Stimulated activated CD8-positive, alpha-beta memory T cell treated with anti-CD3 and anti-CD28 coated beads, Interleukin-7, amount 100 ng/mL, for 24 hours (primary cell): ENCODE measurements at places on chromosomes 2 and 18.

GRCh38 chr2:62687636-62688035 lies 17.9 kb upstream of the EHBP1 start:
- DNase-seq, result no peak

GRCh38 chr2:188965563-188965962 lies 8.6 kb upstream of the COL3A1 start:
- DNase-seq, result no peak

DNA sequence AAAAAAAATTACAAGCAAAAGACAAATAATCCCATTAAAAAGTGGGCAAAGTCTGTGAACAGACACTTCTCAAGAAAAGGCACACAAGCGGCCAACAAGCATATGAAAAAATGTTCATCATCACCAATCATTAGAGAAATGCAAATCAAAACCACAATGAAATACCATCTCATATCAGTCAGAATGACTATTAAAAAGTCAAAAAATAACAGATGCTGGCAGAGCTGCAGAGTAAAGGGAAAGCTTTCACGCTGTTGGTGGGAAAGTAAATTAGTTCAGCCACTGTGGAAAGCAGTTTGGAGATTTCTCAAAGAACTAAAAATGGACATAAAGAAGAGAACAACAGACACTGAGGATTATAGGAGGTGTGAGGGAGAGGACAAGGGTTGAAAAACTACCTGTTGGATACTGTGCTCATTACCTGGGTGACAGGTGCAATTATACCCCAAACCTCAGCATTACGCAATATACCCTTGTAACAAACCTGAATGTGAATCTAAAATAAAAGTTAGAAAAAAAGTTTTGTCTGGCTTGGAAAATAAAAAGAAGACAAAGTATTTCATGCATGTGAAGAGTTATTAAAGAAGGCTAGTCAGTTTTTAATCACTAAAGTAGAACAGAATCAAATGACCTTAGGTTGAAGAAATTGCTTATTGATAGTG lies 8.7 kb upstream of the ACSL3 start:
- DNase-seq, result no peak

DNA sequence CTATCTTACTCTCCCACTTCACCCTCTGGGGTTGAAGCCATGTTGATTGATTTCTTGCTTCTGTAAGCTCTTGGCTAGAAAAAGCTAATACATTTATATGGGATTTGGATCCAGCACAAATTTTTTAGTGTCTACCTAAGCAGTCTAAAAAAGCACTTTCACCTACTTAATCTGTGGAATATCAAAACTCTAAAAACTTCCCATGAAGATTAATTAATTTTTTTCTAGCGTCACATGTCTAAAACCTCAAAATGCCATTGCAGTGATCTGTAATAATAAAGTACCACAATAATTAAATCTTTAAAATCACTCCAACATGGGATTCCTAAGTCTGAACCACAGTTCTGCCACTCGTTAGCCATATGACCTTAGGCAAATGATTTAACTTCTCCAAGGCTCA lies 180.1 kb downstream of the EN1 start:
- no peak for DNase-seq

DNA sequence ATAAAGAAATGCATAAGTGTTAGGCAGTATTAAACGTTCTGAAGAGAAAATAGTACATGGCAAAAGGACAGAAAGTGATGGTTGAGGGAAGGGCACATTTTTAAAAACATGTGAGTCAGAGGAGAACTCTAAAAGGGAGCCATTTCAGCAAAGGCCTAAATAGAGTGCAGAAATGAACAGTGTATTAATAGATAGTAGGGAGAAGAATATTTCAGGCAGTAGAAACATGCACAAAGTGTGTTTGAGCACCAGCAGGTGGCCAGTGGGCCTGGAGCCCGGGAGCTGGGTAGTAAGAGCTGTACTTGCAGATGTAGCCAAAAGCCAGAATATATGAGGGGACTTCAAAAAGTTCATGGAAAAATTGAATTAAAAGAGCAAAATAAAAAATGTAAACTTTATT lies 288.1 kb upstream of the FIGN start:
- DNase-seq, result no peak

GRCh38 chr2:223465793-223466192 lies 136.4 kb downstream of the SCG2 start:
- no peak for DNase-seq

DNA sequence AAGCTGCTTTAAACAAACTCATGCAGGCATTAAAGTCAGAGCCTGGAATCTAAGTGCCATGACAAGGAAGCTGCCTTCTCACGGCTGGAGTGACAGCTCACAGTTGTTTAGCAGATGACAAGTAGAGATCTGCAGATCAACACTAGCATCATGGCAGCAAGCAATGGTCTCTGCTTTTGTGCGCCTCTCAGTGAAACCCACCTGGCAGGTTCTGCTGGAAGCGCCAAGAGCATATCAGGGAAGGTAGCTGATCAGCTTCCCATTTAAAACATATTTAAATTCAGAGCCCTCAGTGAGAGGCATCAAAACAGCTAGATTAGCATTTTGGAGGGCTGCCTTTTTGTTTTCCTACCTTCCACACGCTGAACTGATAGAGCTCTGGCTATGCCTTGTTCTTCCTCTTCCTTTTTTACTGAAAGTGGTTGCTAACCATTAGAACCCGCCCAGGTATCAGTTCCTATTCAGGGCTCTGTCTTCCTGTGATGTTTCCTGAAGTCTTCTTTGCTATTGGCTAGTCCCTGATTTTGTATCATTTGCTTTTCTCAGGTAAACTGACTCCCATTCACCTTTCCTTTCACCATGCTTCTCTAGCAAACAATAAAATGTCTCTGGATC lies 70.8 kb downstream of the TMEM200C start:
- no peak for DNase-seq

DNA sequence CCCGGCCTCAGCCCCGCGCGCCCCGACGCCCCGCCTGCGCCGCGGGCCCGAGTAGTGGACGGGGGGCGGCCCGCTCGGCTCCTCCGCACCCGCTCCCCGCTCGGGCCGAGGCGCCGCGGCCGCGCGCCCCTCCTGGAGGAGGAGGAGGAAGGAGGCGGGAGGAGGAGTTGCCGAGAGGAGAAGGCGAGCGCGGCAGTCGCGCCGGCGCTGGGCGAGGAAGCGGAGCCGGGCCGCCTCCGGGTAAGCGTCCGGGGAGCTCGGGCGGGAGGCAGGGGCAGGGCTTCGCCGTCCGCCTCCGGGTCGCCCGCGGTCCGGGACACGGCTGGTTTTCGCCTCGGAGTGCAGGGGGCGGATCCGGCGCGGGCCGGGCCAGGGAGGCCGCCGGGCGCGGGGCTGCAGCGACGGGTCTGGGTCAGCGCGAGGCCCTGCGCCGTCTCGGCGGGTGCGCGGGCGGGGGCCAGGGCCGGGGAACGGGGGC lies at the start of gene SOCS6:
SOCS6 (plus strand) TSS at position 195 of the 478 bp plus-strand sequence. CDS start 35,624 bp downstream, outside the sequence.
- DNase-seq, result peak; percentile 5

- no peak for DNase-seq
These were observed 38.5 kb downstream of the CYRIA start for GRCh38 chr2:16626997-16627605.

DNA sequence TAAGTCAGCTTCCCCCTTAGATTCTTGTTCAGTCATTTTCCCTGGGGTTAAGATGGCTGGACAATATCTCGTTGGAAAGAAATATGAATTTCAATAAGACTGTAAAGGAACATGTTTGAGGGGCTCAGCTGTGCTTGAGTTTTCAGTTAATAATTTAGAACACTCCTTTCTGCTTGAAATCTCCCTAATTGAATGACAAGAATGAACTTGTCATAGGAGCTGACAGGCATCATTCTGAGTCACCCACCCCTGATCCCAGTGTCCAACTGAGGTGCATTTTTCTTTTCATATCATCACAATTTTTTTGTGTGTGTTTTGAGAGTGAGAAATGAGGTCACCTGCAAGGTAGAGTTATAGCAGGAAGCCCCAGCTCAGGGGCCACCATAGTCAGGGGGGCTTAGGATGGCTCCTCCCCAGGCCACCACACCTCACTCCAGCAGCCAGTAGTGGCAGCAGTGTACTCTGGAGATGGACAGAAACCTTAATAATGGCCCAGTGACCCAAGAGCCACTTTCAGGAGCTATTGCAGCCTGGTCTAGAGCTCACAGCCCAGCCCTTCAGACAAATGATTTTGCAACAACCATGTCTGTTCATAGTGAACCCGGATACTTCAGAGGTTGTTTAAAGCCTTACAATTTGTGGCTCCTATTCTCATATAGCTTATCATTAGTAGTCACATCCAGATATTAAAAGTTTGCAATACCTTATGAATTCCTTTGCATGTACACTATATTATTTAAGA lies 174.5 kb downstream of the MAIP1 start:
- DNase-seq, result no peak

GRCh38 chr2:42844901-42845821 lies 52.8 kb upstream of the HAAO start:
- DNase-seq, result no peak

GRCh38 chr2:99747842-99748241 lies 258.0 kb upstream of the REV1 start:
- DNase-seq, result no peak

DNA sequence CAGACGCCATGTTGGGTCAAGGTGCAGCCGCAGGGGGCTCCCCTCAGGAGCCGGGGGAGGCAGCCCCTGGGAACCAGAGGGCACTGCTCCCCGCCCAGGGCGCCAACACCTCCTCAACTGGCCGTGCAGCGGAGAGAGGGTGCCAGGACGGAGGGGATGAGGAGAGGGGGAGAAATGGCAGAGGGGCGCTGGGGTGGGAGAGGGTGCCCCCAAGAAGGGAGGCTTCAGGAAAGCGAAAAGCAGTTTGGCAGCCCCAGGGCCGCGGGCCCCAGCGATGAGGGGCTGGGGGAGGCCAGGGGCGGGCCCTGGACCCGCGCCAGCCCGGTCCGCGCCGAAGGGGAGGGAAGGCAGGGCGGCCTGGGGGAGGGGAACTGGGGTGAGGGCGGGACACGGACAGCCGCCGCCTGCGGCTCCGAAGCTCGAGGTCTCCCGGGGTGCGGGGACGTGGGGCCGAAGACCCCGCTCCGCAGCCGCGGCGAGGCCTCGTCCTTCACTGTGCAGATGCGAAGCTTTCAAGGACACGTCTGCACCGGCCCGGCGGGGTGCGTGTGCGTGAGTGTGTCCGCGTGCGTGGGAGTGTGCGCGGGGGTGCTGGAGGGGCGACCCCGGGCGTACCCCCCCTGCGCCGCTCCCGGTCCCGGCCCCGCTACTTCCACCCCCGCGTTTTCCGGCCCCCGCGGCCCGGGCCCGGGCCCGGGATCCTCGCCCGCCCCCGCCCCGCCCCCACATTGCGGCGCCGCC lies 1.4 kb downstream of the DNMT3A start:
- no peak for DNase-seq

DNA sequence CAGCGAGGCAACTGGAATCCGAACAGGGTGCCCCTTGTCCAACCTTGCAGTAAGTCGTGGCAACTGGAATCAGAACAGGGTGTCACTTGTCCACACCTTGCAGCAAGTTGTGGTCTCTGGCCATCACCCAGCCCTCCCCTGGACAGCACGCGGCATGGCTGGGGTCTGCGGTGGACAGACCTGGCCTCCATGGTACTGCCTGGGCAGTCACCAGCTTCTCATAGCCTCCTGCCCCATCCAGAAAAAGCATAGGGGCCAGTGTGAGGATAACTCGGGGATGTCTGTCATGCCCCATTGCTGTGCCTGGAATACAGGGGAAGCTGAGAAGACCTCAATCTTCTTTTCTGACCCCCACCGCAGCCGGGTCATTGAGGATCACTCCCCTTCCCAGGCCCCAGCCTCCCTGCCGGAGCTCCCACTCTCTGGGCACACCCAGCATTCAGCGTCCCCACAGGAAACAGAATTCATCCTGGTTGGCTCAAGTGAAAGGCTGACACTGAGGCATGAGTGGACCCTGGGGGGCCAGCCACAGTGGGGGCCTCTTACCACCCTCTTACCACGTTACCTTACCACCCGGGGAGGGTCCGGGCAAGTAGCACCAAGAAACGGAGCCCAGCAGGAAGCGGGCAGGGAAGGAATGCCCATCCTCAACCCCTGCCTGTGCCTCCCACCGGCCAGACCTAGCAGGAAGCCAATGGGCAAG lies 68.0 kb upstream of the RAB6C start:
- no peak for DNase-seq

DNA sequence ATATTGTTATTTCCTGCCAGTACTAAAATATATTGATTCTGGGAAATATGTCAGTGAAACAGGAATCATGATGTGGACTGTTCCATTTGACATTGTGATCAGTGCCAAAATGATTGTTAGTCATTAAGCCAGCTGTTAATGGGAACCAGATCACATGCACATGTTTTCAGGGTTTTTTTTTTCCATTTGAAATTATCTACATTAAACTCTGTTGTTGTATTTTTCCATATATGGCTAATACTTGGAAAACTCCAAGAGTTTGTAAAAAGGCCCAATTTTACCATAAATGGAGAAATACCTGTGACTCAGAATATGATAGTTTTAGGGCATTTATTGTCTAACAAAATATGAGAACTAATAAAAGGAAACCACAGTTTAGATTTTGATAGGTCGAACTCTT lies 13.4 kb downstream of the ITGAV start:
- DNase-seq, result no peak

GRCh38 chr18:72155327-72155726 lies 388.8 kb downstream of the CBLN2 start:
- DNase-seq, result no peak

- DNase-seq, result no peak
These were observed 18.7 kb upstream of the RASGRP3 start for GRCh38 chr2:33457556-33458247.

GRCh38 chr2:88680916-88681315 lies 10.6 kb upstream of the RPIA start:
- no peak for DNase-seq

GRCh38 chr18:23784832-23785245 lies 95.6 kb downstream of the LAMA3 start:
- DNase-seq, result no peak

DNA sequence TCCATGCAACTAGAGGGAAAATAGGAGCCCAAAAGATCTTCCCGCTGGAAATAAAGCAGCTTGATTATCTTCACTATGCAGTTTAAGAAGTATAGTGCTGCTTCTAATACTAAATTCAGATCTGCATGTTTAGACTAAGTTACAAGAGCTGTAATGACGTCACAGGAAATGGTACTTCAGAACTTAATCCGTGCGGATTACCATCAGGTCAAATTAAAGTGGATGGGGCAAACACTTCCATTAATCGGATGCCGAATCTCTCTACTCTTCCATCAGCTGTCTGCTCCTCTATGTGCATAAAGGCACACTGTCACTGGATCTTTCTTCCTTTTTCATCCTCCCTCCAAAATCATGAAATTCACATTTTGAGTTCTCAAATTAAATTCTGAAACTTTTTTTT lies 52.6 kb downstream of the TRAPPC12 start:
- DNase-seq, result no peak
